ENCODE measurements at places on chromosomes 7 and 10.

- DNase-seq, result no peak
Observed at GRCh38 chr10:22505911-22506685, 160.8 kb downstream of the SPAG6 start.

- DNase-seq, result no peak
Observed at GRCh38 chr10:108036265-108036664, 871.8 kb upstream of the SORCS1 start.

DNA sequence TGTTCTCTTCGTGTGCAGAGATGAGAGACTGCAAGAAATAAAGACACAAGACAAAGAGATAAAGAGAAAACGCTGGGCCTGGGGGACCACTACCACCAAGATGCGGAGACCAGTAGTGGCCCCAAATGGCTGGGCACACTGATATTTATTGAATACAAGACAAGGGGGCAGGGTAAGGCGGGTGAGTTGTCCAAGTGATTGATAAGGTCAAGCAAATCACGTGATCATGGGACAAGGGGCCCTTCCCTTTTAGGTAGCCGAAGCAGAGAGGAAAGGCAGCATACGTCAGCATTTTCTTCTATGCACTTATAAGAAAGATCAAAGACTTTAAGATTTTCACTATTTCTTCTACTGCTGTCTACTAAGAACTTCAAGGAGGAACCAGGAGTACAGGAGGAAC, 762.1 kb downstream of the TNS3 start:
- no peak for DNase-seq

DNA sequence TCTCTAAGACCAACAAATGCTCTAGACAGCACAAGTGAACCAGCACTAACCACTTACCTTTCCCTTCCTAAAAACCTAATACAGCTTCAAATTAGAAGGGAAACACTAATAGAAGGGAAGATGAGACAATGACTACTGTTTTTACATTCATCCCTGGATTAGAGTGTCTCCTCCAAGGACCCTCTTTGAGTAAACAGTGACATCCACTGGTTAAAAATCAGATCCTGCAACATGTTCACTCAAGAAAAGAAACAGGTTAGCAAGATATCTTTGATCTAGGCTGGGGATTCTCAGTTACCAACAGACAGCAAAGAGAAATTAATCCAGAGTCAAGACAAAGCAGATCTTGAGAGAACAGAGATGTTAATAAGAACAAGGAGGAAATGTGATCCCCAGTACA, 177.7 kb upstream of the GHITM start:
- DNase-seq, result no peak

GRCh38 chr10:70619271-70620019, 16.9 kb upstream of the PRF1 start:
- no peak for DNase-seq

GRCh38 chr10:93807371-93807770, 49.6 kb downstream of the LGI1 start:
- DNase-seq, result no peak

GRCh38 chr7:55723621-55723941, 139.0 kb downstream of the SEPTIN14 start:
- no peak for DNase-seq

- DNase-seq, result no peak
Observed at GRCh38 chr7:102431617-102432298, 1.6 kb upstream of the ORAI2 start.

DNA sequence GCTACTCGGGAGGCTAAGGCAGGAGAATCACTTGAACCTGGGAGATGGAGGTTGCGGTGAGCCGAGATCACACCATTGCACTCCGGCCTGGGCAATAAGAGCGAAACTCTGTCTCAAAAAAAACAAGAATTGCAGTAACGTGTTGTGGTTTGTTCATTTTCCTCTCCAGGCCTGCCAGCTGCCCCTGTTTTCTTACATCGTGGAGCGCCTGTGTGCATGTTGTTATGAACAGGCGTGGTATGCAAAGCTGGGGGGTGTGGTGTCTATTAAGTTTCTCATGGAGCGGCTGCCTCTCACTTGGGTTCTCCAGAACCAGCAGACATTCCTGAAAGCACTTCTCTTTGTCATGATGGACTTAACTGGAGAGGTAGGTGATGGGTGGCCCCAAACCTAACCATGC, 52.1 kb downstream of the TRRAP start:
- DNase-seq, result no peak

GRCh38 chr7:151652111-151652510, 132.4 kb upstream of the RHEB start:
- DNase-seq, result no peak

DNA sequence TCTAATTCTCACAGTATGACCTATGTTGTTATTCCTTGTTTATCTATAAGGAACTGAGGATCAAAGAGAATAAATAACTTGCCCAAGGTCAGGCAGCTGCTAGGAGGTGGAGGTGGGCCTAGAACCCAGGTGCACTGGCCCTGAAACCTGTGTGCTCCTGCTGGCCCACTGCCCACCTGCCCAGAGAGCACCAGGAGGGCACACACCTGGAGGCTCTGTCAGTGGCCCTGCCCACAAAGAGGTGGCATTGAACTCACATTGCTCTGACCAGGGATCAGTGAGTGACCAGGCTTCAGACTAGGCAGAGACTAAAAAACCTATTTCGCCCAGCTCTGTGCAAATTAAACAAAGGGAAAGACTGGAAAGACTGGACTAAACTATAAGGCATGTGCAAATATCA, 210.6 kb downstream of the TNS3 start:
- DNase-seq, result no peak

GRCh38 chr7:12719141-12719919, 31.9 kb downstream of the ARL4A start:
- no peak for DNase-seq

DNA sequence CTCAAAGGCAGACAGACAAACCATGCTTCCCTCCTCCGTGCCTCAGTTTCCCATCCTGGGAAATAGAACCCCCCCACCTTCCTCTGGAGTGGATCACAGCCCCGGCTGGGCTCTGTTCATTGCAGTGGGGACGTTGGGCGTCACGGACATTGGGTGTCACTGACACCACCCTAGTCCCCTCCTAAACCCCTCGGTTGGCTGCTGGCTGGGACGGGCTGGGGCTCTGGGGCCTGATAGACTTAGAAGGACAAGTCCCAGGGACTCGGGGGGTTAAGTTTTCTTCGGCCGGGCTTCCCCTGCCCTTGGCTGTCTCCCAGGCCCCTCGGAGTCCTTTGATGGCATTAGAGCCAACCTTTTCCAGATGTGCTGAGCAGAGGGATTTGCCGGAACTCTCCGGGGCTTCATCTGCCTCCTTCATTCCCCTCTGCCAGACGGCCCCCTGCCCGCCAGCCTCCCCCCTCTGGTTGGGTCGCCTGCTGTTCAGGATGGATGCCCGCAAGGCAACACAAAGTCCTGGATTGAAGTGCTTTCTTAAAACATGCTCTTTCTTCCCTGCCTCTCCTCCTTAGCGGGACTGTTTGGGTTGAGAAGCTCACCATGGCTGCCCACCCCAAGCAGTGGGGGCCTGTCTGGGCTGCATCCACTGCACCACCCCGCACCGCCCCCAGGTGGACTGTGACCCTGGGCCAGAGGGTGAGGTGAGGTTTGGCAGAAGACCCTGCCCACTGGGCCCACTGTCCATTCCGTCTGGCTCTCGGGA, 73.0 kb downstream of the COL26A1 start:
- DNase-seq, result no peak

DNA sequence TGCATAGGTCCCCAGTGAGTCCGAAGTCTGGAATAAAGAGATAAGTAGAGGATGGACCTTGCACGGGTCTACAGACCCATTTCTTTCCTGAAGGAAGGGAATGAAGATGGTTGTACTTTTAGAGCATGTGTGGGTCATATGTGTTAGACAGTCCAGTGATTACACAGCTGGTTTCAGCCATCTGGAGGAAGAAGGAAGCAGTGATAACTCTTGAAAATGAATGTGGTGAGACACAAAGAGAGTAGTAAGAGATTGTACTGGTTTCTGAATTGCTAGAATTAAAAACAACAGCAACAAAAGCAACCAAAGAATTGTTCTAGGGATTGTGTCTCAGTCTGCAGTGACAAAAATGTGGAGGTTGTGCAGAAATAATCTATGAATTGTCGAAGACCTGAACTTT, 258.9 kb downstream of the SUGCT start:
- DNase-seq, result no peak

GRCh38 chr7:95766657-95767056, 5.7 kb upstream of the DYNC1I1 start:
- DNase-seq, result no peak

DNA sequence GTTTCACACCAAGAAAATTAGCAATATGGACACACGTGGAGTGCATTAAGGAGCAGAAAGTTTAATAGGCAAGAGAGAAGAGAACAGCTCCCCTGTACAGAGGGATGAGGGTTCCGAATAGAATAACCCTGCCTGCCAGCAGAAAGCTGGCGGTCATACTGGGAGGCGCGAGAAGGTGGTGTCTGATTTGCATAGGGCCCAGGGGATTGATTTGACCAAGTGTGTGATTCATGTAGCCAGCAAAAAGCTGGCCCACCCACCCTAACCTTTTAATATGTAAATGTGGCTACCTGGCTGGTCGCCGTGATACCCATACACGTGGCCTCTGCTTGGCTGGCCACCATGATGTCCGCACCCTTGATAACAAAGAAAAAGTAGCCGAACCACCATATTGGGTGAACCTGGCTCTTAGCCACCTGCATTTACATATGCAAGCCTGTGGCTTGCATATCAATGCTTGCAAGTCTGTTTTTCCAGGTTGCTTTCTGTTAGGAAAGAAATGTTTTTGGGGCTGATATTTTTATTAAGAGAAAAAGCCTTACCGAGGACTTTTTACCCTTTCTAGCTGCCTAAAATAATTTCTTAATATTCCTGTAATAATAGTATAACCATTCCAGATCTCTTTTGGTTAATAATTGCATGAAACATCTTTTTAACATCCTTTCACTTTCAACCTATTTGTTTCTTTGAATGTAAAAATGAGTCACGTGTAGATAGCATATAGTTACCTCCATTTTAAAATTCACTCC, 20.5 kb upstream of the VWDE start:
- no peak for DNase-seq

DNA sequence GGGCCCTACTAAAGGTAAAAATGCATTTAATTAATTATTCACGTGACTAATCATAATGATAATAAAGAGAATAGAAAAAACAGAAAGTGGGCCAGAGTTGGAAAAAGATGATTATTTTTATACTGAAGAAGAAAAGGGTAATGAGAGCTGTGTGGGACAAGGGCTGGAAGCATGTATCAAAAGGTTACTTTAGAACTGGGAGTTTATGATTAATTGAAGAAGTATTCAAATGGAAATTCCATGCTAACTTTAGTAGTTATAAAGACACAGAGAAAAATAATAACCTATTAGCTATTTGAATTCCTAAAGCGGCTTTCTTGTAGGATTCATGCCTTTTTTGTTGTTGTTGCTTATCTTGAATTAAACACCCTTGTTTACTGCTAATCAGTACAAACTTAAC, 49.9 kb downstream of the MKX start:
- no peak for DNase-seq

DNA sequence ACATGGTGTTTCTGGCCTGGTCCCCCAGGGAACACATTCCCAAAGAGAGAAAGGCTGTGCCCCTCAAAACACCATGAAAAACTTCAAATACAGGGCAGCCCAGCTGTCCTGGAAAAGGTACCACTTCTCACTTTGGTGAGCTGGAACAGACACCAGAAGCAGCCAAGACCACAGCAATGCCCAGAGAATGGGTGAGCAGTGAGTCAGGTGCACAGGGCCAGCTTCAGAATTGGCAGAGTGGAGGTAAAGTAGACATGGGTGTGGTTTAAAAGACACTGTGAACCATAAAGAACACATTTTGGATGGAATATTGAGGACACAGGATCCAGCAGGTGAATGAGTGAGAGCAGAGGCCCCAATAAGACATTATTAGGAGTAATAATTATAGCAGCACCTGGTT, 51.3 kb downstream of the FAM13C start:
- no peak for DNase-seq

DNA sequence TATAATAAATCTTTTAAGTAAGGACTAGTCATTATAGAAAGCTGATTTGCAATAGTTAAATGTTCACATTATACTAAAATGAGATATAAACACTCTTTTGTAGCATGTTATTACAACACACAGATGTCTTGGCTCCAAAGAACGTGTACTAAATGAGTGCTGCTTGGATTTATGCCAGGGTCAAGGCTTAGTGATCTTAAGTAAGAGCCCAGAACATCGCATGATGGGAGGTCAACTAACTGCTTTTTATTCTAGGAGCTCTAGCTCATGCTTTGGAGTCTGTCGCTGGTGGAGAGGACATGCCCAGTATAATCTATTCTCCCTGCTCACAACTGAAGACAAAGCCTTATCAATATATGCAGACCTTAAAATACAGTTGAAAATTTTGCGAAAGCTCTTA, 315.1 kb downstream of the BBS9 start:
- no peak for DNase-seq

All from neuronal stem cell (in vitro differentiated cells).